Urinary bladder (tissue), 4 donors: ENCODE measurements at places on chromosomes 4 and X. TPM values are rescaled to one million over a fixed set of nuclear protein-coding genes. Genes with fewer than 3 reads are reported as not detected.

DNA sequence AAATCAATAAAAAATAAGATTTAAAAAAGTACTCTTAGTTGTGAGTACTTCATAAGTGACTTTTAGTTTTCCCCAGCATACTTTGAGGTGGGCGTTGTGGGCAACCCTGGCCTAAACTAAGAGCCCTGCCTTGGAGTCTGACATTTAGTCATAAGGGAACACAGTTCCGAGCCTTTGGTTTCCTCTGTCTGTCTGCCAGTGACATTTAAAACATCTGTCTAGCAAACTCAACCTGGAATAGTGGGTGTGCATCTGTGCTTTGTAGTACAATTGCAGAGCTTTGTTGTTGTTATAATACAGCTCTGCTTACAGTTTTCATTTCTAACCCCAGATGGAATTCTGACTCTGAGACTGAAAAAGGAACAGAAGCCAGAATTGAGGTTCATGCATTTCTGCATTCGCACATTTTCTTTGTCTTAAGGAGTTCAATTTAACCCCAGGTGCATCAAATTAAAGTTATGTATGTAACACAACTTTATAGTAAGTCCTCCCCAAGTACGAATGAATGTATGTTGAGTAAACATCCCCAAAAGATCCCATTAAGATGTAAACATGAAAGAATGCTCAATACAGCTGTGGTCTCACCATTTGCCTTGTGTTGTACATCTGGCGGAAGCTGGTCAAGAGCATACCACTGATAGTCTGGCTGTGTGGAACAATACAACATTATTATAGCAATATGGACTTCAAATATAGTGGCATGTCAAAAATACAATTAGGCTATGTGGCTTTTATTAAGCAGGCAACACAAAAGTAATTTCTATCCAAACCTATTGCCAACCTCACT lies 25.9 kb downstream of the TNIP3 start:
- no peak for DNase-seq

GRCh38 chr4:114694770-114695169 lies 96.2 kb downstream of the UGT8 start:
- DNase-seq: no peak

ASB9 gene
- 2.0 TPM for polyA plus RNA-seq

RIBC1 gene
- polyA plus RNA-seq: 1.3 TPM
